ENCODE measurements at places on chromosomes 3 and 15. TPM values are rescaled to one million over a fixed set of nuclear protein-coding genes. Genes with fewer than 3 reads are reported as not detected.

- DNase-seq, result no peak
Observed at GRCh38 chr3:135908225-135908624, 57.3 kb upstream of the PPP2R3A start.

DNA sequence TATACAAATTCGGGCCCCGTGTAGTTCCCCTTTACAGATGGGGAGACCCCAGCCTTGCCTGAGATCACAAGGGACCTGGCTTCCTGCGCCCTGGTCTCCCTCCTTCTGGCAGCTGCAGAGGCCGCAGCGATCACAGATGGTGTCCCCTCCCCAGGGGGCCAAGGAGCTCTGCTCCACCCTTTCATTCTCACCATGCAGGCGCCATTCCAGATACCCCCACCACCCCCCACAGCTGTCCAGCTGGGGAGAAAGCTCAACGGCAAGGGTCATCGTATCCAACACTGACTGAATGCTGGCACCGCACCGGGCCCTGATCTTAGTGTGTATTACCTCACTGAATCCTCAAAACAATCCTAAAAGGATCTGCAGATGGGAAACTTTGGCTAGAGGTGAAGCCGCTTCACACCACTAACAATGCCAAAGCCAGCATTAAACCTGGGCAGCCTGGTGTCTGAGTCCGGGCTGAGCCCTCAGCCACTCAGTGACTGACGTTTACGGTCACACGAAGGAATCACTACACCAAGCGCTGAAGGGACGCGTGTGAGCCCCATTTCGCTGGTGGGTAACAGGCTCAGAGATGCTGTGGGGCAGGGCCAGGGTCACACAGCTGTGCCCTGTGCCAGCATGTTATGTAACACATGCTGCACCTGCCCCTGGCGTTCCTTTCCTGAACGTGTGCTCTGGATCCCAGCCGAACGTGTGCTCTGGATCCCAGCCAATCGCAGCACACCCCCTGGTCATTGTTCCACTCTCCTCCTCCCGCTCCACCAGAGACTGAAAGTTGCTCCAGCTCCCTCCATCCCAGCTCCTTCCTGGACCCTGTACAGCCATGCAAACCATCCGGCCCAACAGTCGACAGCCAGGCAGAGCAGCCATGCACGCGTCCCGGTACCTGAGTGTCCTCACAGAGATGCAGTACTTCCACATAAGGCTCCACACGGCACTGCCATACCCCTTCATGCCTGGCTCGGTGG lies 51.8 kb downstream of the IQSEC1 start:
- peak; percentile 73 for DNase-seq

DNA sequence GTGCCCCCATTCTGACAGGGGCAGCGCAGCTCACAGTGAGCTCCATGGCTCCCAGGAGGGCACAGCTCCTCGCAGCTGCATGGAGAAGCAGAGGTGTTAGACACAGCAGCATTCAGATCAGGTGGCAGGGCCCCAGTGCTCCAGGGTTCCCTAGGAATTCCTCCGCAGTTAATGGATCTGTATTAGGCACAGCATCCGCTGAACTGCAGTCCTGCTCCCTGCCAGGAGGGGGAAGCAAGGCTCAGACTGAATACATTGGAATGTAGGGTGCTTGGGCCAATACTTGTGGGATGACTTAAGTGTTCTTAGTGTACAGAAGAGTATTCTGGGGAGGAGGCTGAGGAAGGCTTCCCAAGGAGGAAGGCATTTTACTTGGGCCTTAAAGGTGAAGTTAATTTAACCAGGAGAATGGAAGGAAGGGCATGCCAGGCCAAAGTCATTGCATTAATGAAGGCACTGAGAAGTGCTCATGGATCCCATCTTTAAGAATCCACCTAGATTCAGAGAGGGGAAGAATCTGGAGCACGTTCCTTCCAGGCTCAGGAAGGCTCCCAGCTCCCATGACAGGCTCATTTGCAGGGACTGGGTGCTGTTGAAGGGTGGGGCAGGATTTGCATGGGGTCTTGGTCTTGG lies 111.6 kb downstream of the RAB11A start:
- DNase-seq, result no peak

DNA sequence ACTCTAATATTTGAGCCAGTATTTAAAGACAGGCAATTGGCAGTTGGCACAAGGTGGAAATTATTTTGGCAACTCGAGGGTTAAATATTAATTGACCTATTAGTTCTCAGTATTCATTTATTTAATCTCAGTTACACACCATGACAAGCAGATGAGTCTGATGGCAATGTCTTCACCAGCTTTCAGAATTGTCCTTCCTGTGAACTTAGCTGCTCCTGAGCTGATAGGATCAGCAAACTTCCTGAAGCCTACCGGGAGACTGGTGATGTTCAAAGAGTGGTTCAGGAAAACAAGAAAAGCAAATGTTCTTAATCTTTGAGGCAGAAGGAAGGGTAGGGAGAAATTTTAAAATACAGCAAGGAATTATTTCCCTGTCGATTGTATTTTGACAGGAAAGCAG lies 522.2 kb downstream of the SOX2 start:
- DNase-seq, result no peak

IGSF11 gene
- total RNA-seq, result 3.1 TPM

GRCh38 chr15:80942746-80943565 lies 46.7 kb downstream of the MESD start:
- DNase-seq, result no peak

DNA sequence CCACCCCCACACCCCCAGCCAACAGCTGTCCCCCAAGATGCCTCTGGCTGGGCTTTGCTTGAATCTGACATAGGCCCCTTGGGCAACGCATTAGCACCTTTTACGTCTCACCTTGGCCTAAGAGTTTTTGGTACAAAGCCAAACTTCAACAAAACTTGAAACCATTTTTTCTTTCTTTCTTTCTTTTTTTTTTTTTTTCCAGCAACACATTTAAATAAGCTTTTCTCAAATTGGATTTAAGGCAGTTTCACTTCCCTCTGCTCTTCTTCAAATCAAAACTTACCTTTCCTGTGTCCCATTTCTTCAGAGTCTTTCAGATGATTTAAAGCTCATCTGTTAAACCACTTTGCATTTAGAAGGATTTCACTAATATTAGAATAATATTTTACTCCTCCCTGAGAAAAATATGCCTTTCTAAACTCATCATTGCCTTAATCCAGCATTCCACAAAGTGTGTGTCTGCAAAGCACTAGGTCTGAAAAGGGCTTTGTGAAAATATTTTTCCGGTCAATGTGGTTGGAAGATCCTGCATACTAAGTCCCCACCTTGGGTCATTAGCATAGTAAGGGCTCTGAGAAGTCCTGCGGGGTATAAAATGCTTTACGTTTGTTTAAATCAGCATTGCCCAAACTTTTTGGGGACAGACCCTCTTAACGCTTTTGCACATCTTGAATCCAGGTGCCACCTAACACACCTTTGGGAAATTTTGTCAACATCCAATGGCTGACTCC lies 217.0 kb downstream of the TLE3 start:
- DNase-seq, result no peak

GRCh38 chr3:162665684-162666391 lies 1169.2 kb downstream of the OTOL1 start:
- DNase-seq, result no peak

RBPMS2 gene
- total RNA-seq, result 255 TPM
